ENCODE measurements at places on chromosomes 11 and 22.

DNA sequence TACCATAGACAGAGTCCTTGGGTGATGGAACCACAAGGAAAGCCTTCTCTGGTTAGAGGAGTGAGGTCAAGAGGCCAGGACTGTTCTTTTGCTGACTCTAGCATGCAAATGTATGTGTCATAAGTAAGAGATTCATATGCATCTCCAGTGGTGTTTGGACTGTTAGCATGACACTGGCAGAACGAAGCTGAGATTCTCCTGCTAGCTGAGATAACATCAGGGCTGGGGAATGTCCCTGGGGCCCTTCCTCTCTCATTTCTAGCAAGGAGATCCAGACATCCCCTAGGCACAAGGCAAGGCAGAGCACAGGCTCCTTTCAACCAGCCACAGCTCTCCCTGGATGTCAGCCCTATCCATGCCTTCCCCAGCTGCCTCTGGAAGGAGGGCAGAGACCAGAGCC is 711.3 kb downstream of the OPCML start:
- DNase-seq = no peak

DNA sequence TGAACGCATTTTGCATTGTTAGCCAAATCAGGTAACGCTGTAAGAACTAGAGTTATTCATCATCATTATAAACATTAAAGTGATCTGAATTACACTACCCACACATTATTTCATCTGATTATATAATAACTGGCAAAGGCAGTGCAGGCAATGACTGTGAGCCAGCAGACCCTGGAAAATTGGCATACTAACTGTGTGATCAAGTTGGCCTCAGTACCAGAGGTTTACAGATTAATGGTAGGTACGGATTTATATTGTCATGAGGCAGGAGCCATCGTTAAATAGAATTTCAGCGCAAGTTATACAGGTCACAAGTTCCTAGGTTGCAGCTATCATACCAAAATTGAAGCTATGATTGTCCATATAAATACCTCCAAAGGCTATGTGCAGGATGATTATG is 225.4 kb downstream of the CNTN5 start:
- no peak for DNase-seq

DNA sequence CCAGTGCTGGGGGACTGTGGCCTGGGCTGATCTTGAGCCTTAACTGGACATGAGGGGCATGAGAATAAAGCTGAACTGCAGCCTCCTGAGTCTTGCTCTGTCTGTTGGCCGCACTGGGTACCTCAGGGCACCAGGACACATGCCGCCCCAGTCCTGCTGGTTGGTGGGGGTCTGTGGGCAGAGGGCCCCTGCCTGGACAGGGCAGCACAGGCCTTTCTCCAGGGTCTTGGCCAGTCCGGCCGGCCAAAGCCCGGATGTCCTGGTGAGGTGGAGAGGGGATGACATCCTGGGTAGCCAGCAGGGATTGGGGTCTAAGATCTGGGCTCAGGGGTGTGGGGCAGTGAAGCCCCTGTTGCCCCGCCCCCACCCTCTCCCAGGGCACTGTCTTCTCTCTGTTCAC is 1.5 kb upstream of the RPS6KA4 start:
- no peak for DNase-seq

DNA sequence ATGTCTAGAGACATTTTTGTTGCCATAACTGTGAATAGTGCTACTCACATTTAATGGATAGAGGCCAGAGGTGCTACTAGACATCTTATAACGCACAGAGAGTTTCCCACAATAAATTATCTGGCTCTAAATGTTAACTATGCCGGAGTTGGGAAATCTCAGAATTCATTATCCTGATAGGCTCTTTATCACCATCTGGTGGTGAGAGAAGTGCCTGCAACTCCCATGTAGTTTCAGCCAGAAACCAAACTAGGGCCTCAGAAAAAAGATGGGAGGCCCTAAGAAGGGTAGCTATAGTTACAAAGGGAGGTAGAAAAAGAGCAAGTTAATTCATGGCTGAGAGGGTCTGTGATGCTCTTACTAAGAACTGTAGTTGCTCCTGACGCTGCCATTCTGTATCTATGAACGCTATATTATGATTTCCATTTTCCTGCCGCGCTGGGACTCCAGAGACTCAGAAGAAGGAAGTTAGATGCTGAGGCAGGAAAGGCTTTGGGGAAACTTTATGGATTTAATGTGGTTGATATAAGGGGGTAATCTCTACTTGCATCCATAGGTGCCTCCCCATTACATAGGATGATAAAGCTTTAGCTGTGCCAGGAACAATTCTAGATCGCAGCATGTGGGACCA is 22.9 kb upstream of the MRPL17 start:
- DNase-seq = no peak

GRCh38 chr11:85725510-85726258 is 39.7 kb upstream of the CCDC89 start:
- no peak for DNase-seq

DNA sequence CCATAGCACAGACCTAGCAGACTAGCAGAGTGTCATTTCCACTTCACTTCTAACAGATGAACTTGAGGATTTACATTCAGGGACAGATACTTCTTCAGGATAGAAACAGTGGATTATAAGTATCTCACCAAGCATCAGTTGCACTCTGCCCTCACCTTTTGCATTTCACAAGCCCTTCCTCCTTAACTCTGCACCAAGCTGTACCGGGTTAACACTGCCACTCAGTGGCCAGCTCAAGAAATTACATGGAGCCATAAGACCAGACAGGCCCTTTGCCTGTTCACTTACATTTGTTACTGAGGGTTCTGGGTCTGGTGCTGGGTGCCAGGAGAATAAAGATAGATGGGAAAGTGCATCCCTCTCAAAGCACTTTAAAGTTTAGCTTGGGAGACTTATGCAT is 309.8 kb downstream of the SHANK2 start:
- no peak for DNase-seq

DNA sequence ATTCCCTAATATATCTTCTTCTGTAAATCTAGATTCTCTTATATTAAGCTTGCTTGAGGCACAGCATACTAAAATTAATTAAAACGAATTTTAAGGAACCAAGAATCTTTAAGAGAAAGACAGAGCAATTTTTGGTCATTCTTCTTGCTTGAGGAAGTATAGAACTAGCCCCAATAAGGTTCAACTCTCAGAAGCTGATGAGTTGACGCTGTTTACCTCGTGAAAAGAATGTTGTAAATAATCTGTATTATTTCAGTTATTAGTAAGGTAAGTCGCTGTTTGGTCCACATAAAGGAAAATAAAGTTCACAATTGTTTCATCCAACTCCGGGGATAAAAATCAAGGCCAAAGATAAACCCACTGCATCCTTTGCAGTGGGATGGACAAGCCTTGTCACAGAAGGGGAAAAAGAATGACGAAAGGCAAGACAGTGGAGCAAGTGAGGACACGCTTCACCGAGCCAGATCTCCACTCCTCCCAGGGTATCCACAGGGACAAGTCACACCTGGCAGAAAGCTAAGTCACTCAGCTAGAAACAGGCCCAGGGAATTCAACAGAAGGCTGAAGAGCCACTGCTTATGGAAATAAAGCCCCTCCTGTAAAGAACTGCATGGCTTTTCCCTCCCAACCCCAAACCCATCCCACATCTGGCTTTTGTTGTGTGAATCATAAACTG is 752 bp downstream of the POU2AF1 start:
- DNase-seq = no peak

GRCh38 chr22:24873226-24873625 is 67.2 kb downstream of the SGSM1 start:
- no peak for DNase-seq

DNA sequence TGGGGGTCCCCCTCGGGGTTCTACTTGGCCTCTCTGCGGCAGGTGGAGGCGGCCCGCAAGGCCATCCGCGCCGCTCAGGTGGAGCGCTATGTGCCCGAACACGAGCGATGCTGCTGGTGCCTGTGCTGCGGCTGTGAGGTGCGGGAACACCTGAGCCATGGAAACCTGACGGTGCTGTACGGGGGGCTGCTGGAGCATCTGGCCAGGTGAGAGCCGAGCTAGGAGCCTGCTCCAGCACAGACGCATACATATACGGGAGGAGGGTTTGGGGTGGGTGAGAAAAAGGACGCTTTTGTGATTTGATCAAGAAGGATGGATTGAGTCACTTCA is 415 bp downstream of the CENATAC start:
- DNase-seq = no peak

DNA sequence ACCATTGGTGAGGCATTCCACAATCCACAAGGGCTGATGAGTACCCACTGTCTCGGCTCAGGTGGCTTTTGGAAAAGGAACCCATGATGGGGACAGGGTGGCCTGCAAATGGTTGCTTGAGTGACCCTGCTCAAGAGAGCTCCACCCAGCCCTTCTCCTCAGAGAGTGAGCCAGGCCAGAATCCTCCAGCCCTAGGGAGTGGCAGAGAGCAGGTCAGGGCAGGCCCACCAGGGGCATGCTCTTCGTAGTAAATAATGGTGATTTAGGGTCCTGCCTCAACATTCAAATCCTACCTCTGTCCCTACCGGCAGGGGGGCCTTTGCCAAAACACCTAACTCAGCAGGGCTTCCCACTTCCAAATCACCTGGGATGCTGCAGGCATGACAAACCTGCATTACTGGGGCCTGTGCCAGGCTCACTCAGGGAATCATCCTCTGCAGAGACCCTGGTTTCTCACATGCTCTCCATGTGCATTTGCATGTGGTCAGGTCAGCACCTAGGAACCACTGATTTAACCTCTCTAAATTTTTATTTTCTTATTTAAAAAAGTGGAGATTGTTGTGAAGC is 17.3 kb upstream of the TP53I11 start:
- no peak for DNase-seq

GRCh38 chr11:76114238-76114637 is 92.1 kb downstream of the WNT11 start:
- DNase-seq = no peak

DNA sequence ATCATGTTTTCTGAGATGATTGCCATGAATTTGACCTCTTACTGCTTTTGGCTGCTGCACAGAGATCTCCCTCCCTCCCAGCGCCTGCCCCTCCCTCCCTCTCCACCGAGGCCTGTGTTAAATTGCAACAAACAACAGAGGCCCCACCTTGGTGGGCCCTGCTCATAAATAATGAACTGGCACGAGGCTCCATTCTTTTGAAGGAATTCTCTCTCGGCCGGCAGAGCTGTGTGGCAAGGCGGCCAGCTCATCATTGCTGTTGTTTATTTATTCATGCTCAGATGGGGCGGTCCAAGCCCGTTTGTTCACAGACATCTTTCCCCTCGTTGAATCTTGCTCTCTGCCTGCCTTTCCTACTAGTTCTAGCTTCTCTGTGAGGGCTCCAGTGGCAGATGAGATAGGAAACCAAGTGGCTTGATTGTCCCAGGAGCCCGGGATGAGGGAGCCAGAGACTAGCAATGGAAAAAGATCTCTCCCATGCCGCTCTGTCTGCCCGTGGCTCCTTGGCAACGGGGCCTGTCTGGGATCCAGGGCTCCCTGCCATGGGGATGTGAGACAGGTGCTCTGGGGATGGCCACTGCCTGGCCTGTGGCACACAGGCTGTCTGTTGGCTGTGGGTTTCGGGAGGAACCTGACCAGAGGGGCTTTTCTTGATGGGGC is 192.6 kb downstream of the DSCAML1 start:
- no peak for DNase-seq

DNA sequence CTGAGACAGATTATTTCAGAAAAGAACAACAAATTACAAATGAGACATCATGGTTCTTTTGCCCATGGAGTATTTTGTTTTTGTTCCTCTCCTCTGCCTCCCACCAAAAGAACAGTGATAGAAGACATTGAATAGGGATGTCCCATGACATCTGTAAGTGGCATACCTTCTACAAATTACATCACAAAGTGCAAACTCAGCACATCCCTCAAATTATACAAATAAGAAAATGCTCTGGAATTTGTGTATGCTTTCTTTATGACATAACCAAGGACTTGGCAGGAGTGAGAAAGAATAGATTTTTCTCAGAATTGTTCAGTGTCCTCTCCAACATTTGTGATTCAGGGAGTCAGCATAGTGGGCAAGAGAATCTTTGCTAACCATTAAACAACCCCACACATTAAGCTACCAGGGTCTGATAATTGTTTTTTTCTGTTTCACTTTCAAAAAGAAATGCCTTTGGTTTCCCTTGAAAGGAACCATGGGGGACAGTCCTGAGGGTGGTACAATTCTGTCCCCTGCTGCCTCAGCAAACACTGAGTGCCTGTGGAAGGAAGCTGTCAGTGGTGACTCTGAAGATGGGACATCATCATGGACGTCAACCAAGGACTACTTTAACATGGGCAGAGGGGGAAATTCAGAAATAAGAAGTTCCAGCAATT is 430.3 kb downstream of the AASDHPPT start:
- DNase-seq = no peak

DNA sequence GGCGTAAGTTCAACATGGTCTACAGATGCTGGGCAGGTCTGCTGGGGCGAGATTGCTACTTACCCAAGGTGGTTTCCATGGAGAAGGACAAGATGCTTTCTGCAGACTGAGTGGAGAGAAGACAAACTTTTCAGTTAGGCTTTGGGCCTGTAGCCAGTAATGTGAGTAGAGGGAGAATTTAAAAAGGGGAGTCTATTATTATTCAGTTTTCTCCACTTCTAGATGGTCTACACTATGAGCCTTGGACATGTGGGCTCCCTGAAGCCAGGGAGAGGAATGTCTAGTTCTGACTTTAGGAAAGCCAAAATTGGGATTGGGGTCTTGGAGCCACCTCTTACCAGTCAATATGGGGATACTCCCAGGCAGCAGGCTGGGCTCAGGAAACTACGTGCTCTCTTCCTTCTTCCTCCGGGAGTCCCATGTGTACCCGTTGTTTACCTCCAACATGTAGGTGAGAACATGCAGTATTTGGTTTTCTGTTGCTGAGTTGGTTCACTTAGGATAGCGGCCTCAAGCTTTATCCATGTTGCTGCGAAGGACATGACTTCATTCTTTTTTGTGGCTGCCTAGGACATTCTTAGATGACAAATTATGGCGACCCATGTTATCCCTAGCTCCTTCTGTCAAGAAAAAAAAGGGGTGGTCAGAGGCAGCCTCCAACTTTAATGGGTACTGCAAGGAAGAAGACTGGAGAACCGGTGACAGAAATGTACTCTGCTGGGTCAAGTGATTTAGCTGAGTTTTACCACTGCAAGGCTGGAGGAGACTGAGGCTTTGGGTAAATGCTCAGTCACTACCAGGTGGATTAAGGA is 14.7 kb upstream of the ZNF280A start:
- no peak for DNase-seq

GRCh38 chr11:3003396-3004231 is 11.5 kb upstream of the NAP1L4 start:
- DNase-seq = no peak

GRCh38 chr11:70298243-70298915 is 27.9 kb downstream of the PPFIA1 start:
- no peak for DNase-seq

GRCh38 chr11:14934641-14935351 is 37.4 kb downstream of the CALCA start:
- DNase-seq = no peak

DNA sequence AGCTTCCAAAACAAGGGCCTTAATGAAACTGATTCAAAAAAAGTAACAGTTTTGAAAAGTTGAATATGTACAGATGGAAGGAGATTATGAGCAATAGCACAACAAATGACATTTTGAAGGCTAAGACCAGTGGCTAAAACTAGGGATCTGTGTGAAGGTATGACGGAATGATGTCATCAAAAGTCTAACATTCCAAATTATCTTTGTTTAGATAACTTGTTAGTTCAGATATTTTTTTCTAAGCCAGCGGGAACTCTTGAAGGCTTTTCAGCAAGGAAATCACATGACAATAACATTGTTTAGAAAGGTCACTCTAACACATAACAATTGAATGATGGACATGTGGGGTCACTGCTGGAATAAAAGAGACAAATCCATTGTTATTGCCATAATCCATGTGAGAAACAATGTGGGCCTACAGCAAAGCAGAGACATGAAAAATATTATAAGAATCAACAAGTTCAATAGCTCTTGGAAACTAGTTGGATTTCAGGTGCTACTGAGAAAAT is 260.5 kb downstream of the CASP12 start:
- DNase-seq = no peak

GRCh38 chr11:69427906-69428880 is 53.3 kb upstream of the LINC01488 start:
- DNase-seq = no peak

All from stimulated activated CD8-positive, alpha-beta memory T cell treated with anti-CD3 and anti-CD28 coated beads, Interleukin-7, amount 100 ng/mL, for 1 hour (primary cell).